Stimulated activated CD4-positive, alpha-beta T cell treated with anti-CD3 and anti-CD28 coated beads, Interleukin-1b, Interleukin-23, amount 100 ng/mL, for 24 hours (primary cell): ENCODE measurements at places on chromosomes 1 and 21.
A peak's percentile ranks its signal among the peaks of the same experiment; 100 is the strongest.

- no peak for DNase-seq
Observed at GRCh38 chr1:45032837-45033236, 20.8 kb downstream of the UROD start.

- DNase-seq, result peak; percentile 9
Observed at GRCh38 chr1:18234790-18235242, 127.2 kb downstream of the IGSF21 start.

- DNase-seq, result no peak
Observed at GRCh38 chr1:14946684-14947238, 206.8 kb upstream of the TMEM51 start.

- DNase-seq, result no peak
Observed at GRCh38 chr1:13520985-13521384, 7.2 kb upstream of the LRRC38 start.

GRCh38 chr21:44428281-44428960 is 26.9 kb upstream of the LRRC3 start:
- no peak for DNase-seq

DNA sequence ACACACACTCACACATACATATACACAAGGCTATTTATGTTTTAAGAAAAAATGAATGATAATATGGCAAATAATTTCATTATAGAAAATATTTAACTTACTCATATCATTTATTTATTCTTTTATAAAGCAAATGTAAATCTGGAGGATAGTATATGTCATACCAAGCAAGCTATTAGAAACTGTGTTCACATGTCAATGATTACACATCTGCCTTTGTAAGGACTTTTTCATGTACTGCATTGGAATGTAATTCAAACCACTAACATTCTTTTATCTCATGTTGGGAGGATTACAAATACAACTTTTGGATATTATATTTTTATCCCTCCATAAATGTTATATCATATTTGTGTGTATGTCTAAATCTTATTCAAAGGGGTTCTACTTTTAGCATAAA is 1887.4 kb downstream of the NCAM2 start:
- DNase-seq, result no peak

- DNase-seq, result no peak
Observed at GRCh38 chr1:157000686-157001085, 44.9 kb downstream of the ARHGEF11 start.

DNA sequence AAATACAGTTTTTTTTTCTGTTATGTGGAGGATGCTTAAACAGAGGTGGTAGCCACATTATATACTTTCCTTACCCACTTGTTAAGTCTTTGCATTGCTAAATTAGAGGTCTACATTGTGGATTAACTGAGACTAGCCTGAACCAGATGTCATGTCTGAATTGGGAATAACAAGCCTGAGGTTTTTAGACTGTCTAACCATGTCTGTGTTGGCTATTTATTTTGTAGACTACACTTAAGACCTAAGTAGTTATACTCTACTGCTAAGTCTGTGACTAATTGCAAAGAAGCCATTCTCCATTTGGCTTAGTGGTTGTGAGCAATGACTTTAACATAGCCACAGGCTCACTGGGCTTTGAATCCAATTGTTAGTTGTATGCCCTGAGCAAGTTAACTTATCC is 45.4 kb downstream of the CDC14A start:
- no peak for DNase-seq

DNA sequence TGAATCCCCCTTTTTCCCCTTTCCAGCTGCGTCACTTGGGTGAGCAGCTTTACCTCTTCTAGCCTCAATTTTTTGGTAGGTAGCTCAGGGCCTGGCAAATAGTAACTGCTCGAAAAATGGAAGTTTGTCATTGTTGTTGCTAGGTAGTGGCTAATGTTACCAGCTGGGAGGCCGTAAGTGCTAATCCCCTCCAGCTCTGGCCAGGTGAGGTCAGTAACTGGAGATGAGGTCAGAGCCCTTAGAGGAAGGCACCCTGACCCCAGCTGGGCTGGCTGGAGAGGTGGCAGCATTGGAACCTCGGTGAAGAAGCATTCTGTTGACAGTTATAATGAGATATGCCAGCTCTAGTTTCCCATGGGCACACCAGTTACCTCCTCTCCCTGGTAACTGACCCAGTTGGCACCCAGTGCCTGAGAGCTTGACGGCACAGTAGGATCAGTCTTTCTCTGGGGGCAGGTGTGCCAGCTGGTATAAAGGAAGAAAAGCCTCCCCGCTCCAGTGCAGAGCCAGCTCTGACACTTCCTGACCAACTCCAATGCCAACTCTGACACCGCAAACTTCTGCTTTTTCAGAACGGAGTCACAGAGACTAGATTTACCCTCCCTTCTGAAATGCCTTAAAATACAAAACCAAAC is 35.0 kb upstream of the SLC2A1 start:
- no peak for DNase-seq

- no peak for DNase-seq
Observed at GRCh38 chr1:58648842-58649241, 51.0 kb downstream of the MYSM1 start.

GRCh38 chr21:26555540-26556146 is 17.4 kb downstream of the CYYR1 start:
- DNase-seq, result no peak

- DNase-seq, result no peak
Observed at GRCh38 chr1:87669674-87670073, 341.0 kb downstream of the LMO4 start.

- DNase-seq, result no peak
Observed at GRCh38 chr1:192580351-192580962, 4.9 kb downstream of the RGS1 start.

DNA sequence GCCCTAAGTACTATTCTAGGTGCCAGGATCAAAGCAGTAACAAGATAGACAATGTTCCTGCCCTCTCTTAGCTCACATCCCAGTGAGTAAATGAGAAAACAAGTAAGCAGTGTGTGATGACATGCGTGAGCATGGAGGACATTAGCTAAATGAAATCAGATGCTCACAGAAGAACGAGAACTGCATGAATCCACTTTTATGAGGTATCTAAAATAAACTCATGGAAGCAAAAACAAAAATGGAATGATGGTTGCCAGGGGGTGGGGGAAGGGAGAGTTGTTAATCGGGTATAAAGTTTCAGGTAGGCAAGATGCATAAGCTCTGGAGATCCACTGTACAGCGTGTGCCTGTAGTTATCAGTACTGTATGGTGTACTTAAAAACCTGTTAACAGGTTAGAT is 195.1 kb downstream of the HHAT start:
- no peak for DNase-seq

DNA sequence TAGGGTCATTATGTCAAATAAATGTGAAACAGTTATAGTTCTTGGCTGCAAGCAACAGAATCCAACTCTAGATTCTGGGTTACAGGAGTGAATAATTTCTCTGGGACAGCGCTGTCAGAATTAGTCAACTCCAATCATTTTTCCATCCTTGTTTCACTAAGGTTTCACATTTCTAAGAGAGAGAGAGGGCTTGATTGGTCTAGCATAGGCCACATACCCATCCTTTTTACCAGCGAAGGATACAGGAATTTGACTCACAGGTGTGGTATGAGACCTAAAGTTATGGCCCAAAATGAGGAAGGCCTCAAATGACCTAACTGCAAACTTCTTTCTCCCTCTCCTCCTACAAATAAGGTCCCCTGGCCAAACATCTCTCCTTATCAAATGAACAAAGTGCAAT is 25.5 kb upstream of the RGS8 start:
- DNase-seq, result no peak

- DNase-seq, result no peak
Observed at GRCh38 chr1:49226758-49227157, 450.1 kb upstream of the BEND5 start.

GRCh38 chr1:30881319-30882181 is 27.0 kb downstream of the SDC3 start:
- DNase-seq, result no peak

DNA sequence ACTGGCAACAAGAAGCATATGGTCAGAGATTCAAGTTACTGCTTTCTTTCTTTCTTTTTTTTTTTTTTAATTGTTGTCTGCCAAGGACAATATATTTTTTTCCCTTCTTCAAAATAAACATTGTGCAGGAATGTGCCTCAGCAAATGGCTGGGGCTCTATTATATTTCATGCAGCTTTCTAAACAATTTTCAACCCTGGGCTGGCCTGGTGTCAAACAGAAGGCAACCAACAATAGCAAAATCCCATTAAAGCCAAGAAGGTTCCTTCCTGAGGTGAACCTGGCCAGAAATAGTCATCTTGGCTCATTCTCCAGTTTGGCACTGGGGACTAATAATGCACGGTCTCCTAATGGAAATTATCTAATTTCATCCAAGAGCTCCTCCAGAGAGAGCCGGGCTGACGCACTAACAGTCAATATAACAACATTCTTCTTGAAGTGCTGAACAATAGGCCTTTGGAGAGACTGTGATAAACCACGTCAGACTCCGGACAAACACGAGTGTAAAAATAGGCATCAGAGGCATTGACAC is 35.7 kb upstream of the HLX start:
- DNase-seq, result no peak

- no peak for DNase-seq
Observed at GRCh38 chr1:201562659-201563405, 23.9 kb downstream of the NAV1 start.

DNA sequence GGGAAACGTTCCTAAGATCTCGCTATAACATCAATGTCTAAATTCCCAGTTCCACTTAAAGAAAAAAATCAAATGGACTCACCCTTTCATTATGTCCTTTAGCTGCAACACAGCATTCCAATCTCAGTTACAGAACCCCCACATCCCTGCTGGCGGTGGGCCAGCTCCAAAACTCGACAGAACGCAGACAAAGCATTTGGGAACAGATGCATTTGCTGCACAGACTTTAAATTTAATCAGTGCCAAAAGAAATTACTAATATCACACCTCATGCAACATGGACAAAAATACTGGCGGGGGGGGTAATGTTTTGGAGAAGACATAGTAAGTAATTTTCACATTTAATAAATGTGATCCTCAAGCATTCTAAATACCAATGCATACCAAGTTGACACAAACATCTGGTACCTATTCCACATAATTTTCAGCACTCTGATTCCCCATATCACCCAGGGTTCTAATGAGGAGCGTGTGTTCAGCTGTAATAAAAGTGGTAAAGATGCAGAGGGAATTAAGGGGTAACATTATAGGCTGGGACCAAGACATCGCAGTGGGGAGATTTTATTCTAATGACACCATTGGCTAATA is 79.7 kb downstream of the TGFBR3 start:
- no peak for DNase-seq

DNA sequence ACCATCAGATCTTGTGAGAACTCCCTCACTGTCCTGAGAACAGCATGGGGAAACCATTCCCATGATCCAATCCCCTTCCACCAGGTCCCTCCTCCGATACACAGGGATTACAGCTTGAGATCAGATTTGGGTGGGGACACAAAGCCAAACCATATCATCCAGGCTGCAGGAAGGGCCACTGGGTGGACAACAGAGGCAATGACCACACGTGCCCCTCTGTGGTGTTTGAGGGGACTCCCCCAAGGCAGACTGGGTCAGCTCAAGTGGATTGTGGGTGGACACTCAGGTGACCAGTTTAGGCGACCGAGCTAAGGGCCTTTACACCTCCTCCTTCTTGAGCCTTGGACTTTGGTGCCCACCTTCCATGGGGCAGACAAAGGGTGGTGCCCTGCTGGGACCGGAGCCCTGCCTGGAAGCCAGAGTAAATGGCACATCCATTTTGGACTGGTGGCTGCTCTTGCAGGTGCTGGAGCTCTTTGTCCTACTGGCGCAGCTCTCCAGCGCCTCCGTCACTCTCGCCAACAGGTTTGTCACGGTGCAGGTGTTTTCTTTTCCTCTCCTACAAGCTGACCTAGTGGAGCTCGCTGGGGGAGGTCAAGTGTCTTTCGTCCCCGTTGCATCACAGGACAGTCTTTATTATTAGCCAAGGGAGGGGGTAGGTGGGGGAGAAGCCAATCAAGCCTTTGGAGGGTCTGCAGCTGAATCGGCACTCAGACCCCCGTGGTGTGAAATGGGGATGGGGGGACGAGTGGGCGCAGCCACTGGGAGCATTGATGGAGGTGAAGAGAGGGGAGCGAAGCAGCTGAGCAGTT is 37.6 kb downstream of the CRYAA start:
- no peak for DNase-seq

DNA sequence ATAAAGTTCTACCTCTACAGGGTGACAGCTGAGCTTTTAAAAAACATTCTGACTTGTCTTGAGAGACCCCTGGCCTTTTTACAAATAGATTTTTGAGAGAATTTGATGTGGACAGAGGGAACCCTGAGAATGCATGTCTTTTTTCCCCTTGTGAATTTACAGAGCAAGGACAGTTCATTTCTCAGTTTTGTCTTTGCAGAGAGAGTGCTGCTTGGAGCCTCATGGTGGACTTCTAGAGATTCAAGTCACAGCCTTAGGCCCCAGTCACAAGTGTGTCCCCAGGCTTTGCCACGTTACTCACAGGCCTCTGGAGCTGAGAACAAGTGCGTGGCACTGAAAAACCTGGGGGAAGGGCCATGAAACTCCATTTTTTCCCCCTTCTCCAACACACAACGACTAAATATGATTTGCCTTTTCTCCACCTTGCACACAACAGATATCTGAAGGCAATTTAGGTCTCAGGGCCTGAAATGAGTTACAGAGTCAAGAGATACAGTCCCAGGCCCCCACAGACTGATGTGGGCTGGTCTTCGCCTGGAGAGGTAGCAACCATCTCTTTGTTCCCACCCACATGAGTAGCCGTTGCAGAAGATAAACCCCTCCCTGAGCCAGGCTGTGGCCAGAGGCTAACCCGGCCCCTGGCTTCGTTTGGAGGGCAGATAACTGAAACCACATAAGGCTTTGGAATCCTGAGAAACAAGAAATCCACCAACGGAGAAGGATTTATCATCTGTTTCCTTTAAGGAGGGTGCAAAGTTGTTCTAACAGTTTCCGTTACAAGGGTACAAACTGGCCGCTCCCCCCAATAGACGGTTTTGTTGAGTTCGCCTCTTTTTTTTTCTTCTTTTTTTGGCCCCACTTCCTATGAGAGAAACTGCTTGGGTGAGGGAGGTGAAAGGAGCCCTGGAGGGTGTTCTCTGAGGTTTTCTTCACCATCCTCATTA is 1.0 kb upstream of the PIGV start:
- no peak for DNase-seq

DNA sequence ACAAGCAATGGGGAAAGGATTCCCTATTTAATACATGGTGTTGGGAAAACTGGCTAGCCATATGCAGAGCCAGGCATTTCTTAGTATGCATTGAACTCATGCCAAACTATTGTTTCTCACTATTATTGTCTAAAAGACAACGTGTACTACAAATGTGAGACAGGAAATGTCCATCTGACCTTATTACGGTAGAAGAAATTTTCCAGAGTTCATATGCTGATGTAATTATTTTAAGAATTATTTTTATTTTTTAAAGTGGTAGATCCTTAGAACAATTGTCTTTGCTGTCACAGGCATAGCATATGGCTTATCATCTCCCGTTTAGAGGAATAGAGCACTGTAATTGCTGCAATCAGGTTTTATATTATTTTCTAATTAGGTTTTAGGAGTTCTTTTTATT is 75.2 kb upstream of the S1PR1 start:
- DNase-seq, result no peak

GRCh38 chr1:234564035-234565029 is 45.6 kb downstream of the IRF2BP2 start:
- DNase-seq, result no peak

GRCh38 chr1:205955499-205955898 is 12.2 kb upstream of the SLC26A9 start:
- no peak for DNase-seq
